Cortex of kidney (tissue), 1 donor: ENCODE measurements at places on chromosomes 6 and 20.

GRCh38 chr6:87905101-87905641, 142.5 kb upstream of the SPACA1 start:
- DNase-seq: no peak

- DNase-seq: no peak
Observed at GRCh38 chr6:33783781-33784520, 5.0 kb downstream of the LEMD2 start.

- no peak for DNase-seq
Observed at GRCh38 chr6:97963193-97963592, 680.2 kb upstream of the MMS22L start.

GRCh38 chr20:31452575-31452974, 12.1 kb downstream of the DEFB123 start:
- DNase-seq: no peak

DNA sequence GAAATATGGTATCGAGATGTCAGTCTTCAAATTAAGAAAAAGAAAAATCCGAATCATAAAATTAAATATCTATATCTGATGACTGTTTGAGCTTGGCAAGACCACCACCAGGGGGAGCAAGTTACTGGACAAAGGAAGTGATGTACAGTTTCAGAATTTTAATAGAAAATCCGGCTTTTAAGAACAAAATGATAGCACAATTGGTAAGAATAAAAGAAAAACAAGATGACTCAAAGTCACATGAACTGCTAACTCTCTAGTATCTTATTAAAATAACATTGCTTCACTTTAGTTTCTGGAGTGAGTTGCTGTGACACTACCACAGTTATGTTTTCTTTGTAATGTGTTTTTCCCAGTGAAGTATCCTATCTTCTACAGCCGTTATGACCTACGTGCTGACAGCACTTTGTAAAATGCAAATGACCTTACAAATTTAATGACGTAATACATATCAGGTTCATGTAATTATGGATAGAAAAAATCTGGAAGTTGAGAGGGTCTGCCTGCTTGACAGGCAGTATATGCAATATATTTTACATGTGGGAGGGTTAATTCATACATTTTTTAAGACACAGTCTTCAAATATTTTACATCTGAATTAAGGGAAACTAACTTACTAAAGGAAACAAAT, 405.3 kb upstream of the HS3ST5 start:
- DNase-seq: no peak

DNA sequence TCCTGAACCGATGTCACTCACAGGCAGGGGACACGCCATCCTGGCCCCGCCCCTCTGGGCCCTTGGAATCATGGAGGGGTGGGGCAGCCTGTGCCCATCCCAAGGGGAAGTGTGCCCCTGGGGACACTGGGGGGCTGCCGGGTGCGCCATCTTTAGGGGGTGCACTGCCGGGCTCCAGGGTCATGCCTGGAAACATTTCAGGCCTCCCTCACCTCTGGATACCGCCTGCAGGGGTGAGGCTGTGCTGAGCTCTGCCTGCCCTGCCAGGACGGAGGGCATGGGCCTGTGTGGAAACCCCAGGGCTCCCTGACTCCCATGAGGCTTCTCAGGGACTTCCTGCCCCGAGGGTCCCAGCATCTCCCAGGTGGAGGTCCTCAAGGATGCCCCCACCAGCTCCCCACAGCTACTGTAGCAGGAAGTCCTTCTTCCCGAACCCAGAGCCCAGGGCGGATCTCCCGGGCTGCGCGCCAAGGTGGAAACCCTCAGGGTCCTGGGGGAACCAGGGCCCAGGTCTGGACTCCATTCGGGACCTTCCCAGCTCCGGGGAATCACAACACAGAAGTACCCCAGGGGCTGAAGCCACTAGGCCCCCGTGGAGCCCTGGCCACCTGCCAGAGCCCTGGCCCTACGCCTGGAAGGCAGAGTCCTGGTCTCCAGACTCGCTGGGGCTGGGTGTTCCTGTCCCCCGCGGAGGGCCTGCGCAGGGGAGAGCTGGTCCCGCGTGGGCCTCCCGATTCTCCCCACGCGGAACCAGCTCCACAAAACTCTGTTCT, 15.6 kb downstream of the CHRNA4 start:
- no peak for DNase-seq

GRCh38 chr6:88588938-88589337, 374.5 kb downstream of the RNGTT start:
- no peak for DNase-seq

GRCh38 chr6:15086348-15087158, 159.3 kb upstream of the JARID2 start:
- no peak for DNase-seq

GRCh38 chr6:150835620-150836019, 29.9 kb upstream of the MTHFD1L start:
- DNase-seq: no peak

DNA sequence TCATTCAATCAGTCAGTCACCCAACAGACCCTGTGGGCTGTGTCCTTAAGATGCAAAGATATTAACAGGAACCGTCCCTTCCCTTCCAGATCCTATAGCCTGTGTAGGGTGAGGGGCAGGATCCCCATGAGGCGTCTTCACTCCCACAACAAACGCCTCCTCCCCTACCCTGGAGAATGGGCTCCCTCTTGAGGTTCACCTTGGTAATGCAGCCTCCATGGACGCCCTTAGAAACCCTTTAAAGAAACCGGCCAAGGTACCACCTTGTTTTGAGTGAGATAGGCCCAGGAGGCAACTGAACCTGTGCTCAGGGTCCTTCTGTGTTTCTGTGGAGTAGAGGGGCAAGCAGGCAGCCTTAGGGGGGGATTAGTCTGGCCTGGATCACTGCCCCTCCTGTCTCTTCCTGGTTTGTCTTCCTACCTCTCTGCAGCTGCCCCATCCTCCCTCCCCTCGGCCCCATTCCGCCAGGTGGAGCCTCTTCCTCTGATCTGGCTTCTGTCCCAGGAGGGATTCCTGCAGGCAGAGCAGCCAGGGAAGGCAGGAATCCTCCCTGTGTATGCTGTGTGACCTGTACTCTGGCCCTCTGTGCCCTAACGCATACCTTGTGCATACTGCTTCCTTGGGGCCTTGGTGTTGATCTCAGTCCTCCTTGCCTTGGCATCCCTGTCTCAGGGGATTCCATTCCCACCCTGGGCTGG, 6.6 kb upstream of the GUCA1A start:
- no peak for DNase-seq

DNA sequence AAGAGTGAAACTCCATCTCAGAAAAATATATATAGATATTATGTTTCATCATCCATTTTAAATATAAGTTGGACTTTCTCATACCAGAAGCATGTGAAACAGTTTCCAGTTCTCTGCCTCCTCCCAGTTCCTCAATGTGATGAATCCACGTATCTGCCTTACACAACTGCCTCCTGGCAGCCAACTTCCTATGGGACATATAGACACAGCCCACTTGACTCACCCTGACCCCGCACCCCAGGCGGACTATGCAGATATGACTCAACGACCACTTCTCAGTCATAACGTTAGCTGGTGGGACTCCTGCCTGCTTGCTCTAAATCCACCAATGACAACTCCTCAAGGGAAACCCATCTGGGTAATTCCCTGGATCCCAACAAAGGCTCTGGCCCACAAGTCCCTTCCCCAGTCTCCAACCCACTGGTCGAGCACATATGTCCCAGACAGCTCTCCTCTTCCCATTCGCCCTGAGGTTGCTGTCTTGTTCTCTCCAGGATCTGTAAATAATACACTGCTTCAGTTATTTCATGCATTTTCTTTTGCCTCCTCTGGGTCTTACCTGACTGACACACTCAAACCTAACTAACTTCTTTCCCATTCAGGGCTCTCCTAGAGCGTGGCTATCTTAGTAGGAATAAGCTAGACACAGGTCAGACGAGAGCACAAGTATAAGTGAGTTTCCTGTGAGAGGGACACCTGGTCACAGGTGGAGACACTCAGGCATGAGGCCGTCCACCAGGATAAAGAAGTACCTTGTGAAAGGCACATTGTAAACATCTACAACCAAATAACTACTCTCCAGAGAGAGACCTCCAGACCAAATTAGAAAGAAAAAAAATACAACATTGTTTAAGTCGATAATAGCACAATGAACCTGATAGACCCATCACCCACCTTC, 548.5 kb downstream of the CD83 start:
- DNase-seq: no peak

GRCh38 chr6:129621252-129621651, 88.7 kb downstream of the ARHGAP18 start:
- DNase-seq: no peak

DNA sequence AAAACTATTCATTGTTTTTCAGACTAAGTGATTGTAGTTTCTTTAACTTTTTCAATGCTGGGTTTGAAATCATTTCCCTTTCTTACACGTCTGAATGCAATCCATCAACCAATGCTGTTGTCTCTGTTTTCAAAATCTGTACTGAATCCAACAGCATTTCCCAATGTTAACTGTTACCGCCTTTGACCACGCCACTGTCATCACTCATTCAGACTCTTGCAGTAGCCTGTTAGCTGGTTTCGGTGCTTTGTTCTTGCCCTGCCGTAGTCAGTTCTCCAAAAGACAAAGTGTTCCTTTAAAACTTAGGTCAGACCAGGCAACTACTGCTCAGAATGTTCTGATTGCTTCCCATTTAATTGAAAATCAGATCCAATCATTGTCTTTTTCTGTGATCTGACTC, 131.3 kb downstream of the PLCB4 start:
- no peak for DNase-seq

- no peak for DNase-seq
Observed at GRCh38 chr6:108699290-108700041, 138.7 kb downstream of the FOXO3 start.

DNA sequence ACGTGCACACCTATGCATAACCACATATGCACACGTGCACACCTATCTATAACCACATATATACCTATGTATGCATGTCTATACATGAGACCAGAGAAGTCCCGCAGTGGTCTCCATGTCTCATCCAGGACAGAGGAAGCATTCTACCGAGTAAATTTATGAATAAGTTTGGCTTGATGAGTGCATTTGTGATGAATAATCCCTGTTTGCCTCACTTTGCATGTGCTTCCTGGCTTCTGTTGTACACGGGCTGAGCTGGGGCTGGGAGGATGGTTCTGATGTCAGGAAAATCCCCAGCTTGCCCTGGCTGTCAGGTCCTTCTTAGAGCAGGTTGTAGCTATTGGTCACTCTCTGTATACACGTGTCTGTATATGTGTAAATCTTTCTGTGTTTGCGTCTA, 157.6 kb upstream of the RPS6KA2 start:
- no peak for DNase-seq

DNA sequence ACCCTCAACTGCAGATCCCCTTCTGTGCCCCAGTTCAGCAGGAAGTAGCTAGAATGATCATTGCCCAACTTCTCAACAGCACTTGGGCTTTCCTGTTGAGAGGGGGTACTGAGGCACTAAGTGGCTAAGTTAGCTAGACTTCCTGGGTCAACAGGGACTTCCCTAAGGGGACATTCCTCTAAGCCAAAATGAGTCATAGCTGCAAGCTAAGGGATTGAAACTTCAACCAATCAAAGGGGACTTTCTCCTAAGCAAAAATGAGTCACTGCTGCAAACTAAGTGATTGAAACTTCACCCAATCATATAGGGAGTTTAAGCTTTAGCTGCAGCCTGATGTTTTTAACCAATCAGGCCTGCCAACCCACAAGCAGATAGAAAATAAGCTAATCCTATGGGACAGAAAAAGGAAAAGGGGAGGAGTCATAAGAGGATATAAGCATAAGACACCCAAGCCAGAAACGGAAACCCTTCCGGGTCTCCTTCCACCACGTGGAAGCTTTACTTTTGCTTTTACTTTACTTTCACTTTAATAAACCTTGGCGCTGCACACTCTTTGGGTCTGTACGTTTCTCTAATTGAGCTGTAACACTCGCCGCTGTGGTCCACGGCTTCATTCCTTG, 659.0 kb upstream of the HS3ST5 start:
- DNase-seq: no peak
